ENCODE measurements at places on chromosomes 12 and 14.

DNA sequence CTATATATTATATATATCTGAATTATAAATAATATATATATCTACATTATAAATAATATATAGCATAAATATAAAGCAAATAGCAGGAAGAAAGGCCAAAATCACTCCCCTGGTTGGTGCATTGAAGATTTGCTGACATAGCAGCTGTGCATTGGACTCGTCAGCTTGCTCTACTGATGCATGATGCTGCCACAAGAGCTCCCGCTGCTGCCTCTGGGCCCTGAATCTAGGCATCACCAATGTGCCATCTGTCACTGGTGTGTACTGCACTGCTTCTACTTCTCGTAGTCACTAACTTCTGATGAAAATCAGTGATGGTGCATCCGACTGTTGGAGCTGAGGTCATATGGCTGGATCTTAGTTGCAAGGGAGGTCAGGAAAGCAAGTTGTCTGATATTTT is 205.0 kb downstream of the ADAMTS20 start:
- DNase-seq: no peak

GRCh38 chr12:89327486-89328094 is 24.7 kb downstream of the DUSP6 start:
- no peak for DNase-seq

DNA sequence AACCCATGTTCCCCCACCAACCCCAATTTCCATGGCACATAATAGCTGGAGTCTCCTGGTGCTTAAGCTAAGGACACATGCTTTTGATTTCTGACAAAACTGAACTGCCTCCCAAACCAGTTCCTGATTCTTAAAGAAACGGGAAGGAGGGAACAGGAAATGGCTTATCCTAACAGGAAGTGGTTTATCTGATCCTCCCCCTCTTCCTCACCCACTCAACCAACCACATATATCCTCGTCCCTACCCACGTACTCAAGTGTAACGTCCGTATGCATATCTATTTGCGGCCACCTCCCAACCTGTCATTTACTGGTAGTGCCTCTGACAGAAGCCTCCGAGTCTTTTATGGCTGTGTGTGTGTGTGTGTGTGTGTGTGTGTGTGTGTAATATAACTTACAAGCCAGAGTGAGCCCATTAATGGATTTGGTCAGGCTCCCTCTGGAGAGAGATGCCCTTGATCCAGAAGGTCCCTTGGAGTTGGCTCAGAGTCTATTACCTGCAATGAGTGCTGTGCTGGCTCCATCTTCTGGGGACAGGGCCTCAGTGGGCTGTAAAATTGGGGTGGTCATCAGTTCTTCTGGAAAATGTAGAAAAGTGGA is 7.7 kb downstream of the DAZAP2 start:
- no peak for DNase-seq

- no peak for DNase-seq
These were observed 38.7 kb downstream of the LGR5 start for GRCh38 chr12:71478270-71478669.

DNA sequence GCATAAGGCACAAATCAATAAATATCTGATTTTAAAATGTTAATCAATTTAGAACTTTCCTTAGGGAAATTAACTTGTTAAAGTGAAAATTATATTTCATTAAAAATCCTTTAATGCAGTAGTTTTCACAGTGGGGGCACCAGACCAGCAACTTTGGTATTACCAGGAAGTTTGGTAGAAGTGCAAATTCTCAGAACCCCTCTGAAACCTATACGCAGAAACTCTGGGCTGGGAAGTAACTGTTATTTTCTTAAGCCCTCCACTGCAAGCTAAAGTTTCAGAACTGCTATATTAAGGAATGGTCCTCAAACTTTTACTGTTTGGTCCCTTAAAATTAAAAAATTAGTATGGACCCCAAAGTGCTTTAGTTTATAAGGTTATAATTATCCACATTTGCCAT is 35.7 kb downstream of the GNPTAB start:
- no peak for DNase-seq

Data from T1000 (cell line).